Activated T-helper 1 cell treated with anti-CD3 and anti-CD28 coated beads, Interleukin-2, amount 50 U/mL, for 16 hours (primary cell): ENCODE measurements at places on chromosomes 12 and 14.

DNA sequence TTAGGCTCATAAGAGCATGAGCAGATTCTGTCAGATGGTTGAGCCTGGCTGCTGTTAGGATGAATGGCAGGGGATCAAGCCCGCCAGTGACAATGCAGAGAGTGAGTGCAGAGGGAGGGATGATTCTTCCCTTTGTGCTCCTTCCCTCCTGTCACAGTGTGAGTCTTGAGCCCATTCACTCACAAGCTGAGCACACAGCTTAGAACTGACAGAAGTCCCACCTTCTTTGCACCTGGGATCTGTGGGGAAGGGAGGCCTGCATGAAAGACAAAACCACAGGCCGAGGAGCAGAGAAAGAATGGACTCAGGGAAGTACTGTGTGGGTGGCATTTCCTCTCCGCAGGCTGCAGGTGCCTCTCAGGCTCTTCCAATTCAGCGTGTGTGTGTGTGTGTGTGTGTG lies 160.6 kb downstream of the KCNA5 start:
- DNase-seq, result no peak

- no peak for DNase-seq
Observed at GRCh38 chr14:19823765-19824164, 20.2 kb downstream of the OR4N2 start.

GRCh38 chr12:49568442-49569162 lies 660 bp upstream of the MCRS1 start:
- DNase-seq, result no peak

DNA sequence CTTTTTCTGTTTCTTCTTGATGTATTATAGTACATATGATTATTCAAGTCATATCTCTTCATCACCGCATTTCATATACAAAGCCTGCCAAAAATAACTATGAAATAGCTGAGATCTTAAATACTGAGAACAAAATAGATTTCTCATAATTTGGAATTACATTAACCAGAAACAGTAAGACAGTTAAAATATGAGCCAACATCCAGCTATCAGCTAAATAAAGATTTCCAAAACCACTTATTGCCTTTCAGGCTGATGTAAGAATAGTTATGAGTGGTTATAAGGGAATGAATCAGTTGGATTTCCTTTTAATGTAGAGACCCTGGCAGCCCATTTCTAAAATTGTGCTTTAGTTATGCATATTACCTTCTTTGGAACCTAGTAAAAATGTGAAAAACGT lies 47.4 kb downstream of the TMEM117 start:
- DNase-seq, result no peak

- DNase-seq, result peak; percentile 17
Observed at GRCh38 chr14:66508846-66509621, 1.1 kb downstream of the GPHN start.

- DNase-seq, result no peak
Observed at GRCh38 chr14:76413962-76414600, 38.1 kb downstream of the ESRRB start.

DNA sequence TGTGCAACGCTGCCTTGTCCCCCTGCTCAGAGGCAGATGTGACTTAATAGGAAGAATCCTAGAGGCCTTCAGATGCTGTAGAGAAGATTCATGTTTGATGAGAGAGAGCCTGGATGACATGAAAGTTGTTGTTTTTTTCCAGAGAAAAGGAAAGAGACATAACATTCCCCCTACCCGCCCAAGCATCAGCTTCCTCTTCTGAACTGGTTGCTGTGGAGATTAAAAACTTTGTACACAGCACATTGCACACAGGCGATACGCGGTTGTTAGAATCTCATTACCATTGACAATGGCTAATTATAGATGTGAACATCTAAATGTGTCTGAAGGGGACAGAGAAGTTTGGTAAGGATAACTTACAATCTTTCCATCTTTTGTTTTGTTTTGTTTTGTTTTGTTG lies 13.6 kb upstream of the ETFBKMT start:
- no peak for DNase-seq

DNA sequence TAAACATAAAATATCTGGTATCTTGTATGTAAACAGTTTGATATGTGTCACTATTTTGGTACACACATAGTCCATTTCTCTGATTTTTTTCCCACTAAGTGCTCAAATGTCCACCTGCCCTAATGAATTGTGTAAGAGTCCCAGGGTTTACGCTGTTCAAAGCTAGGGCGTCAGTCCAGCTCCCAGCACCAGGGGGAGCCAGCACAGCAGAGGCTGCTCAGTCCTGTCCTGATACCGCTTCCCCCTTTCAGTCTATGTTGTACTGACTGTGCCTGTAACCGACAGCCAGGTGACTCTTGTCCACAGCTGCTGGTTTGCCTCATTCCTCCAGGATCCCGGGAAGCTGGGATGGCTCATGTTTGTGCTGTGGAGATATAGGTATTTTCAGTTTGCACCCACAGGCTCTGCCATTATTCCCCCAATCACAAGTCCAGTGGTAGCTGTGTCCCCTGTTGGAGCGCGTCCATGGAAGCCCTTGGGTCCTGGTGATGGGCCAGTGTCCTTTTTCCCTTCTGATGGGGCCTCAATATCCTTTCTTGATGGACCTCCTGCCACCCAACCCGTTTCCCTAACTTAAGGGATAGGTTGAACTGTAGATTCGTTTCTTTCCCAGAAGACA lies 242.0 kb downstream of the NEDD1 start:
- DNase-seq, result no peak

DNA sequence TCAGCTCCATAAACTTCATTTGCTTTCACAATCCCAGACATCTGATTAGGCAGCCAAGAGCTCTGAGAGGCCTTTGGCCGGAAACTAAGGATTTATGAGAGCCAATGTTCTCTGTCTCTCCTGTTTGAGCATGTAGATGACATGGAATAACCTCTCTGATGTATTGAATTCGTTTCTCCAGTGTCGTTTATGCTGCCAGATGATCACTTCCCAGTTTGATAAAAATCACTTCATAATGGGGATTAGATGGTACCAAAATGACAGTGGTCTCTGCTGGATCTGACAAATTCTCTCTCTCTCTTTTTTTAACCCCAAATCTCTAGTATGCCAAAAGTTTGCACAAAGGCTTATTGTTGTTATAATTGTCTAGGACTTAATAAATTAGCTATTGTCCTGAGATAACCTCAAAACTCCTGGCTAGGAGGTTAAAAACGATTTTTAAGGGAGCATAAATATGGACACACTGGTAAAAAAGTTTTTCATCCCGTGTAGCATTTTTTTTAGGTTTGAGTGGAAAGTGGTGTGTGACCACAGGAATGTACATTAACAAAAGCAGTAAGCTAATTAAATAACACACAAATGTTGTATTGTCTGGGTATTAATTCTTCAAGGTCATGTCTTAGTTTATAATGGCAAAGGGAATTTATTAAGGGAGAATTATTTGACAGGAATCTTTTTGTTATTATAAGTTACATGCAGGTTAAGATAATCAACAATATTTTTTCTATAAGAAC lies 82.6 kb upstream of the USP44 start:
- no peak for DNase-seq

- DNase-seq, result no peak
Observed at GRCh38 chr14:68662392-68662791, 130.5 kb downstream of the ZFP36L1 start.

- DNase-seq, result peak; percentile 78
Observed at GRCh38 chr12:56189099-56189917, at the start of gene SMARCC2. TSS of gene SMARCC2 (minus strand) at chr12:56189483. CDS start at chr12:56189461, 22 bp downstream.

DNA sequence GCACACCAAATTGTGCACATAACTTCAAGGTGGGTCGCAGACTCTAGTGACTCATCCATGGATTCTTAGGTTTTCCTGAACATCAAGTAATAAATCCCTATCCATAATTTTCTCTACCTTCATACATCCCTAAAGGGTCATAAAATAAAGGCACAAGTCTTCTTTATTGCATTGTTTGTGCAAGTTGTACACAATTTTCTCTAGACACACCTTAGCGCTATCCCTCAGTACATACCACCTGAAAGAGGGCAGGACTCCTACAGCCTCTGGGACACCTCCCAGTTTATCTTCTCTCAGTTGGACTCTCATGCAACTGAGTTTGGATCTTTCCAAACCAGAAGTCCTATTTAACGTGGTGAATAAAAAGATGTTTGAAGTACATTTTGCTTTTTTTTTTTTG lies 168.5 kb upstream of the BMP4 start:
- no peak for DNase-seq

GRCh38 chr14:62778852-62779251 lies 266.4 kb downstream of the KCNH5 start:
- DNase-seq, result no peak

- peak; percentile 85 for DNase-seq
Observed at GRCh38 chr12:100142851-100143559, at the start of gene BLTP3B. TSS of gene BLTP3B (minus strand) at chr12:100142874. CDS start at chr12:100142635, 239 bp downstream.

DNA sequence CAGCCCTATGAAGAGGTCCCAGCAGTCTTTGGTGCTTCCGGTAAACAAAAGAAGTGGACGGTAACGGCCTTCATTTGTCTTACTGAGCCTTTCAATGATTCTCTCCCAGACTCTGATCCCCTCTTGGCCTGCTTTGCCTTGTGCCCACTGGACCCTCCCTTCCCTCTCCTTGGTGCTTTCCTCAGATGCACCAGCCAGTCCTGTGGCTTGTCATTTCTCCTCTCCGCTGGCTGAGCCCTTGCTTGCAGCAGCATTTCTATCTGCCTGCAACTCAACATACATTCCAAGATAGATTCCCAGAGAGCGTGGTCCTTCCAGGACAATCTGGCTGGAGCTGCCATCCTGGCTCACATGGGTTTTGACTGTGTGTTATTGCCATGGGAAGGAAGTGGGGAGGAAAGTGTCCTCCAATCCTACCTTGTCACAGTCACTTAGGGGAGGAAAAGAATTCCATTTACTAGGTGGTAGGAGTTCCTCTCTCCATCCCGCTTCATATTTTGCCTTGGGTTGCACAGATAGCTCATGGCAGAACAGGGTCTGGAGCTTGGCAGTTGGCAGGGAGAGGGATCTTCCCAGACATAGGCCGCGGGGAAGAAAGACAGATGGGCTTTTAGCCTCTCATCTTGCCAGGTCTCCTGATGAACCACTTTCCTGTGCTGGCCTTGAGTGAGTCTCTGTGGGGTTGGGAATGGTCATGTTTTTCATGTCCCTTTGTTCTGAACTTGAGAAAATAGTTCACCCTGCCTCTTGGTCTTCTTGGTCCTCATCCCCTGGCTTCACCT lies 92.8 kb upstream of the KCNA1 start:
- no peak for DNase-seq

GRCh38 chr12:90004319-90005074 lies 295.9 kb upstream of the ATP2B1 start:
- no peak for DNase-seq

DNA sequence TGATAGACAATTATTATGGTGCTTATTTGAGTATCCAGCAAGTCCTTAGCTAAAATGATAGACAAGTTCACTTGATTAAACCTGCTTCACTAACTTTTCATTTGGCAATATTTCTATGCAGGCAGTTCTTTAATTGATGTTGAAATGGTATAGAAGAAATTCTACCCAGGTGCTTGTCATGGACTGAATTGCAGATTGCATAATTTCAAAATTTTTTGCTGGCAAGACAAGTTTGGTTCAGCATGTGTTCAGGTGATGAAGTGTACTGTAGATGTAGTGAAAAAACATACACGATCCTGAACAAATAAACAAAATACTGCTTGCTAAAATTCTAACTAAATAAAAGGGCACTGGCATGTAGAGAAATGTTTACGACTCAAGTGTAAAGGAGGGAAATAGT lies 189.0 kb downstream of the FOXA1 start:
- no peak for DNase-seq

DNA sequence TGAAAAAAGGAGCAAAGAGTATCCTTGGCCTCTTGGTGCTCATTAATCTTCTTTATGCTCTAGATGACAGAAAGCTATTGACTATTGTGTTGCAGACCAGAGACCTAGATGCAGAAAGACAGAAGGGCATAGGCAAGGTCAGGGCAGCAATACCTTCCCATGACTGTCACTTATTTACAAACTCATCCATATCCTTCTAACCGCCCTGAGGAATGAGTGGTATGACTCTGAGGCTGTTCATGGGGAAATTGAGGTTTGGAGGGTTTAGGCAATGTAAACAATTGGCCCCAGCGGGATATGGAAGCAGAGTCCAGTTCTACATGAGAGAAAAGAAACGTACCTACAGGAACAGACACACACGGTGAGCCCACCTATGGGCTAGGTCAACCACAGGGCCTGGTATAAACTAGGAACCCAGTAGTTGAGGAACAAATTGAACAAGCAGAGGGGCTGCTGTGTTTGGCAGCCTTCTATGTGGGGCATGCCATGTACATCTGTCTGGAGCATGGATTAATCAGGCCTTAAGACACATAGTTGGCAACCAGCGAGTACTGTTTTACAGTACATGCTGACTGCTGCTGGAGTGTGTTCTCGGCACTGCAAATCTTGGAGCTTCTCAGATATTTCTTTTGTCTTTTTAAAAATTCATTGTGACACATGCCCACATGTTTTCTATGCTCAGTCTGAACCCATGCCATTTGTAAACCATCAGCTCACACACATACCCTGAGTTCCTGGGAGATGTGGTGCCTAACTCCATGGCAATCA lies 159.7 kb upstream of the NTF3 start:
- DNase-seq, result no peak

DNA sequence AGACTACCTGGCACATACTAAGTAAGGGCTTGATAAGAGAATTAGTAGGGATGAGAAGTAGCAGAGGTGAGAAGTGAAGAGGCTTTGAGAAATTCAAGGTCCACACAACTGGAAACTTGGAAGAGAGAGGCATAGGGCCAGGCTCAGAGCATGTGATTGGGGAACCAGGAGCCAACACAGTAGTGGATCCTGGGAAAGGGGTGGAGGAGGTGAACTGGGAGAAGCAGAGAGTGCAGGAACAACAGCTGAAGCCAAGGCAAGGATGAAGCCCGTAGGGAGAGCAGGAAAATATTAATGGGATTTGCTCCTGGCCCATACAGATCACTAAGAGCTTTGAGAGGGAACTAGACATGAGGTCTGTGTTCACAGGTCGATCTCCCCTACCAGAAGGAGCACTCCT lies 1.4 kb upstream of the ITGB7 start:
- no peak for DNase-seq

- DNase-seq, result no peak
Observed at GRCh38 chr14:73264885-73265720, 27.8 kb downstream of the PAPLN start.

- DNase-seq, result no peak
Observed at GRCh38 chr14:34363733-34364134, 98.3 kb downstream of the SPTSSA start.

- no peak for DNase-seq
Observed at GRCh38 chr12:79274501-79275064, 410.0 kb downstream of the SYT1 start.

DNA sequence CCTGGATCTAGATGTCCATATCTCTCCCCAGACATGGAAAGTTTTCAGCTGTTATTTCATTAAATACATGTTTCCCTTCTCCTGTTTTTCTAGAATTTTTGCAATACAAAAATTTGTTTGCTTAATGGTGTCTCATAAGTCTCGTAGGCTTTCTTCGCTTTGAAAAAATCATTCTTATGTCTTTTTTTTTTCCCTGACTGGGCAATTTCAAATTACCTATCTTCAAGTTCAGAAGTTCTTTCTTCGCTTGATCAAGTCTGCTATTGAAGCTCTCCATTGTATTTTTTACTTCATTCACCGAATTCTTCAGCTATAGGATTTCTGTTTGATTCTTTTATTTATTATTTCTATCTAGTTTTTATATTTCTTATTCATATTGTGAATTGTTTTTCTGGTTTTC lies 130.2 kb upstream of the WSCD2 start:
- no peak for DNase-seq

- DNase-seq, result no peak
Observed at GRCh38 chr14:105861985-105862465, 335.6 kb downstream of the TMEM121 start.

- DNase-seq, result no peak
Observed at GRCh38 chr12:109264095-109264942, 44.8 kb downstream of the FOXN4 start.

- no peak for DNase-seq
Observed at GRCh38 chr12:117134059-117134458, 34.8 kb upstream of the TESC start.
